ENCODE measurements at places on chromosomes 4 and X.

DNA sequence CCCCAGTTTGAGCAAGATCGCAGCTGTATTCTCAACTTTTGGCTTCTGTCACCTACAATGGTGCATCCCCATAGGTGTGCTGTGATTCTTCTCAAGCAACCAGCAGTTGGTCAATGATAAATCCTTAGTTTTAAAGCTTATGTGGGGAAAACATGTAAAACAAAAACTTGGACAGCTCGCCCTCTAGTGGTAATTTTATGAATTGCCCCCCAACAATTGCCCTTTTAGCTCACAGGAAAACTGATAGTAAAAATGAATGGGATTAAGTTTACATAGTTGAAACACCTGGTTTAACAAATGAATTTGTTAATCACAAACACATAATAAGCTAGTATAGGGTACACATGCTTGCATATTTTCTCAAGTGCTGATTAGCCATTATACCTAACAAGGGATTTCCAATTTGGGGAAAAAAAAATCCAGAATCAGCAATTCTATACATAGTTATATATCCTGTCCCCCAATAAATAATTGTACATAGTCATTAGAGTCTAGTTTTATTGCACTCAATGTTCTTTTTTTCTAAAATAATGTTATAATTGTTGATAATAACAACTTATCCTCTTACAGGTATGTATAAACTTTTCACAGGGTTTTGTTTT is 30.1 kb downstream of the TEX13A start:
- no peak for DNase-seq

- DNase-seq, result no peak
These were observed 17.8 kb upstream of the IDS start for GRCh38 chrX:149522916-149523315.

DNA sequence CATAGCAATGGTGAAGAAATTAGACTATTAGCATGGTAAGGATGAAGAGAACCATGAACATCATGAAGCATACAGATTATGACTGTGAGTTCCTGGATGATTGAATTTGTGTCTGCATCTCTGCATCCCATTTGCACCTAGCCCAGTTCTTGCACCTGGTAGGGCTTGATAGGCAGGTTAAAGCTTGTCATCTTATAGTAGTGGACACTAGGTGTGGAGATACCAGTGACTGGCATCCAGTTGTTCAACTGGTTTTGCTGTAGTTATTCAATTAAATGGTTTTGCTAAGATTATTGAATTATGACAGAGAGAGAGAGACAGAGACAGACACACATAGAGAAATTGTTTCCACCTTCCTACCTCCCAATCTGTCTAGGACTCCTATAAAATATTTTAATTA is 5.0 kb downstream of the ADH7 start:
- no peak for DNase-seq

DNA sequence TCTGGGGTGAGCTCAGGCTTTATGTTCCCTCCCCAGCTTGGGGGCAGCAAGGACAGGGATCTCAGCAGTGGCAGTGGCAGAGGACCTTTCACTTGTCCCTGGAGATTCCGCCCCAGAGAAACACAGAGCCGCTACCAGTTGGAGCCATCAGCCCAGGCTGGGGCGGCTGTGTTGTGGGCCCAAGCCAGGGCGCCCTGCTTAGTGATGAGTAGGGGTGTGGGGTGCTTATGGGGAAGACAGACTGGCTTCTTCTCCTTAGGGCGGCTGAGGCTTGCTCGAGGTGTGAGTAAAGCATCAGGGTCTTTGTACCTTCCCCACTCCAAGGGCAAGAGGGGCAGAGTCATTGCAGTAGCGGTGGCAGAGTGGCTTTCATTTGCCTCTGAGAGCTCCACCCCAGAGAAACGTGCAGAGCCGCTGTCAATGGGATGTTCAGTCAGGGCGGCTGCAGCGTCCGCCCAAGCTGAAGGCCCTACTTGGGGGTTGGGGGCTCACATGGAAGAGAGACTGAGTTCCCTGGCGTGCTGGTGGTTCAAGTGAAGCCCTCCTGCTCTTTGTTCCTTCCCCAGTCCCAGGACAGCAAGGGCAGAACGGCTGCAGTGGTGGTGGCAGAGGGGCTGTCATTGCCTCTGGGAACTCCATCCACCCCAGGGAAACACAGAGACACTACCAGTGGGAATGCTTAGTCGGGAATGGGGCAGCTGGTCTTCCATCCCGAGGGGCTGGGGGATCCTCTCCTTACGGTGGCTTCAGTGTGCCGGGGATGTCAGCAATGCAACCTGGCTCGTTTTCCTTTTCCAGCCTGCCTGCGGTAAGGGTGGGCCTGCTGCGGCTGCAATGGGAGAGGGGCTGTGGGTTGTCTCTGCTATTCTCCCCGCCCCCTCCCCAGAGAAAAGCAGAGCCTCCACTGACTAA is 2142.5 kb upstream of the TENM3 start:
- DNase-seq, result no peak

GRCh38 chr4:25723409-25723808 is 67.8 kb downstream of the SLC34A2 start:
- no peak for DNase-seq

DNA sequence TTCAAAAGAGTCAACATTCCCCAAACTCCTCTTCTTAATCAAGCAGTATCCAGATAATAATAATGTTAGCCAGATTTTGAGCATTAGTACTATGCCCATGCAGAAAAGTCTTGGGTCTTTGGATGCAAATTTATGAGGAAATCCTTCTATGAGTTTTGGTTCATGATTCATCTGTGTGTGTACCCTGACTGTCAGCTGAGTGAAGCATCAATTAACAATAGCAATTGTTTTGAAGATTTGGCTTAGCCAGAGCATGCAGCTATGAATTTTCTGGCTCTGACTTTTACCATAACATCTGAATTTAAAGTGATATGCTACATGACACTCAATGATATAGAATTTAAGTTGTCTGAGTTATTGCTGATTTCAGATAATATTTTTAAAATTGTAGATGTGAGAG is 145.8 kb downstream of the KLHL4 start:
- no peak for DNase-seq

Data from stimulated activated CD8-positive, alpha-beta memory T cell treated with anti-CD3 and anti-CD28 coated beads, Interleukin-15, amount 100 ng/mL, for 4 hours (primary cell).